ENCODE measurements at places on chromosomes 6 and 20.

GRCh38 chr6:56716229-56716628 is 73.5 kb upstream of the DST start:
- no peak for DNase-seq

- DNase-seq: no peak
These were observed 79.9 kb upstream of the CD83 start for GRCh38 chr6:14037402-14038277.

DNA sequence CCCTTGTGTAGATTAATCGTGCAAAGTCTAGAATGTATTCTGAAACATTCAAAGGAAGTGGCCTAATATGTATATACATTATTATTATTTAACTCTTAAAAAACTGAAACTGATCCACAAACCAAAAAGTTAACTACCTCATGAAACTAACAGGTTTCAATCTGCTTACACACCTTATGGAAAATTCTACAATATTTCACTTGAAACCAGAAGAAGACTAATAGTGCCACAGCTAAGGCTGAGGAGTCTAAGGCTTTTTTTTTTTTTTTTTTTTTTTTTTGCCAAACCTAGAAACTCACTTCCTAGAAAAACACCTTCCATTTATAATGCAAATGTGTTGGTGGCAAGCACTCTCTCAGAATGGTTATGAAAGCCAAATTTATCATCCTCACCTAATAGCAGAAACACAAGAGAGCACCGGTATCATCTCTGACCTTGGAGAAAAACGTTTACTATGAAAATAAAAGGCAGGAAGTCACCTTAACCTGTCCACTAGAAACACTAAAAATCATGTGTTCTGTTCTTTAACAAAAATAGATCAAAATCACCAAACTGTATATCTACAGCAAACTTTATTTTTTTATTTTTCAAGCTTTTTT is 586.1 kb downstream of the FRK start:
- DNase-seq: no peak

DNA sequence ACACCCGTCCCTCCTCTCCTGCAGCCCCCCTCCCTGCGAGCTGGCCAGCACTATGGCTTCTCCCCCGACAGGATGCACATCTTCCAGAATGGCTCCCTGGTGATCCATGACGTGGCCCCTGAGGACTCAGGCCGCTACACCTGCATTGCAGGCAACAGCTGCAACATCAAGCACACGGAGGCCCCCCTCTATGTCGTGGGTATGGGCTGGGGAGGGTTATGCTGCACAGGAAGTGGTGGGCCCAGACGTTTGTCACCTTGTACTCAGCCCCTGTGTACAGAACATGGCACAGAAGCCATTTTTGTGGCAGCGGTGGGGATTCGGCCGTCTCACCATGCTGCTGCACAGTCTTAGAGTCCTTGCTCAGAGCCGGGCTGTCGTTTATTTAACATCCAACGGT is 29.0 kb upstream of the SRF start:
- no peak for DNase-seq

DNA sequence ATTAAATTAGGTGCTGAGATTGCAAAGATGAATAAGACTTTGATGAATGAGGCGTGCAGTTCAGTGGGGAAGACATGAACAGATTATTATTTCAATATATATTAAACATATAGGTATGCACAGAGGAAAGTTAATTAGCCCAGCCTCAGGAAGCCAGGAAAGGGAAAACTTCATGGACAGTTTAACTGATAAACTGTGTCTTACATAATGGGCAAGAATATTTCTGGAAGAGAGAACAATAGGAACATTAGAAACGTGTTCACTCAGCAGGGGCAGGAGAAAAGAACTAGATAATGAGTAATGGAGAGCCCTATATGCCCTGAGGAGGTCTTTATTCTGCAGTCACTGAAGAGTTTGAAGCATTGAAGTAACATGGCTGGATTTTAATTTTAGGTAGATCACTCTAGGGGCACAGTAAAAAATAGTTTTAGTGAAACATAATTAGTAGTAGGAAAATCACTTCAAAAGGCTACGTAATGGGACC is 23.6 kb downstream of the CEP57L1 start:
- no peak for DNase-seq

DNA sequence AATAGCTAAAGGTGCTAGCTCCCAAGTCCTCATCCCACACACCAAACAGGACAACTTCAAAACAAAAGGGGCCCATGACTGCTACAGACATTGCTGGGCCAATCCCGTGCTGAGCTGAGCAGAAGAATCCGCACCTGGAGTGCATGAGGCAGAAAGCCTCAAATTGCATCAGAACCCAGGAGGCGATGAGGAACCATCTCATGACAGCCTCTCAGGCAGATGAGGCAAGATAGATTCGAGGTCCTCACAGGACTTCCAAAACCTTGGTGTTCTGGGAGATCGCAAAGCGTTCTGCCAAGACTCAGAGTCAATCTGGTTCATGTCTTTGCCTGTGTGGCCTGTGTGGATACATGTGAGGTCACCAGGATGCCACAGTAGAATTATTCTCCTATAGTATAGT is 32.8 kb upstream of the SSTR4 start:
- no peak for DNase-seq

DNA sequence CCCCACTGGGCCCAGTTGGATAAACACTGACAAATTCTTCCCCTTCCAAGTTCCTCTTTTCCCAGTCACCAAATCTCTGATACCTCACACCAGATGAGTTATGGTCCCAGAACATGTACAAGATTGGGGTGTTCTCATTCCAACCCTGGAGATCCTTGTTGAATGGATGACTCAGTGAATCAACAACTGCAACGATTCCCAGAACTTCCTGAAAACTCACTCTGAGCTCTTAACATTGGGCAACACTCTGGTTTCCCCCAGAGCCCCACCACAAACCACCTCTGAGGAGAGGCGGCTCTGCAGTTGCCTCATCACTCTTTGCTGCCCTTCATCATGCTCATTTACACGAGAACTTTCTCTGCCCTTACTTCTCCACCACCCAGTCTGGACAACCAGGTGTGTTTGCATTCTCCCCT is 115.2 kb downstream of the MRPL14 start:
- no peak for DNase-seq
